ENCODE measurements at places on chromosomes 5 and 9.

DNA sequence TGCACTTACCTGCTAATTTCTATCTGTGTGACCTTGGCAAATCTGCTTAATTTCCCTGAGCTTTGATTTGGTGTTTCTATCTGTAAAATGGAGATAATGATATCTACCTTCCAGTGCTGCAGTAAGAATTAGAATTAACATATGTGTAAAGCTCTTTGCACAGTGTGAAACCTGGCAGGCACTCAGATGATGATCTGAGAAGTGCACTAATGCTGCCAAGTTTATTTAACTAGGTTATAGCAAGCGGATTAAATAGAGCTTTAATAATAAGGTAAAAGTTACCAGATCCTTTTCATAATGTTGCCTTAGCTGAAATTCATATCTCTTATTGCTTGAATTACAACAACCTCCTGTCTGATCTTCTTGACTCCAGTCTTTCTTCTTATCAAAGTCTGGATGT, 315.3 kb upstream of the CD180 start:
- DNase-seq: no peak

DNA sequence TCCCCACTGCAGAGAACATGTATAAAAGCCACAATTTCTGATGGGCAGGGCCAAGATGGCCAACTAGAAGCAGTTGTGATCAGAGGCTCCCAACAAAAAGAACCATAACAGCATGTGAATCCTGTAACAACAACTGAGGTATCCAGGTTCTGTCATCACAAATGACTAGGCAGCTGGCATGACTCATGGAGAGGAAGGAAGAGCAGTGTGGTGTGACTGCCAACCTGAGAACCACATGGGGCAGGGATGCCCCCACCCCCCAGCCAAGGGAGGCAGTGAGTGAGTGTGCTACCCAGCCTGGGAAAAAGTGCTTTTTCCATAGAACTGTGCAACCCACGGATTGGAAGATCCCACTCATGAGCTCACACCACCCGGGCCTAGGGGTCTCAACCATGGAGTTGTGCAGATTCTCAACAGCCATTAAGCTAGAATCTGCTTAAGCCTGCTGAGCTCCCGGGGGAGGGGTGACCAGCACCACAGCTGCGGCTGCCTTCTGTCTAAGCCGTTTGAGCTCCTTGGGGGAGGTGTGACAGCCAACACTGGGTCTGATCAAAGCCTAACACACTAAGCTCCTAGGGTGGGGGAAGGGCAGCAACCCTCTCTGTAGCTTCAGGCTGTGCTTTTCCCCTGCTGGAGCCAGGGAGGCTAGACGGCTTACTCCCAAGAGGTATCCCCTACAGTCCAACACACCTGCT, 80.1 kb upstream of the DMAC1 start:
- no peak for DNase-seq

GRCh38 chr5:82564963-82565362, 286.8 kb upstream of the RPS23 start:
- no peak for DNase-seq

DNA sequence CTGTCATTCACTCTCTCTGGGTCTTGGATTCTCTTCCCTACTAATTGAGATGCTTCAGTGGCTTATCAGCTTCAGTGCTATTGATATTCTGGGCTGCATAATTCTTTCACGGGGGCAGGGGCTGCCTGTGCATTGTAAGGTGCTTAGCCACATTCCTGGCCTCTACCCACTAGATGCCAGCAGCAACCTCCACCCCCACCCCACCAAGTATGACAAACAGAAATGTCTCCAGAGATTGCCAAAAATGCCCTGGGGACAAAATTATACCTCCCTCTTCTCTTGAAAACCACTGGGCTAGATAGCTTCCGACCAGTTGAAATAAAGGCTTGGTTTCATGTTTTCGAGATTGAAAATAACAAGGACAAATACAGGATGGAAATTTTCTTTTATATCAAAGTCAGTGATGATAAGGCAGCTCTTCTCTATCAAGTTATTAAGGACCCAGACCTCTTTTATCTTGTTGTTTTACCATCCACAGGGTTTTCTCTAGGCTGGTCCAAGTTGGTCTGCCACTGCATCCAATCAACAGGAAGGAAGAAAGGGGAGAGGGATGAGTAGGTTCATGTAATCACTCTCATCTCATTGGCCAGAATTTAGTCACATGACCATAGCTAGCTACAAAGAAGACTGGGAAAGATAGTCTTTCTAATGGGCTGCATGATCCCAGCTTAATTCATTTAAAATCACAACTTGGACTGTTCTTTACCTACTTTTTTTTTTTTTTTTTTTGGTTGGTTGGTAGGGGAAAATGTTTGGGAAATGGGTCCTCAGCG, 92.1 kb upstream of the RANBP3L start:
- DNase-seq: no peak

DNA sequence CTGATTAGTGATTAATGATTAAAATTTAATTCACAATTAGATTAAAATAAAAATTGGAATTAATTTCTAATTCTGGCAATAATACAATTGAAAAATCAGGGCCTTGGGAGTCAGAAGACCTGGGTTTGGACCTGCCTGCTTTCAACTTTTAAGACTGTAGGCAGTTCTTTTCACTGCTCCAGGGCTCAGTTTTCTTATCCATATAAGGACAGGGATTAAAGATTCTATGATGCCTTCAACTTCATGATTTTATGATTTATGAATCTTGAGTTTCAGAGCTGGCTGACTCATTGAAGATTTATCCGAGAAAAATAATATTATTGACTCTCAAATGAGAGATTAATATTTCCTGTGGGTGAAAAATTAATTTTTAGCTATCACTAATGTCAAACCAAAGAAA, 208.6 kb upstream of the ANKH start:
- DNase-seq: no peak

DNA sequence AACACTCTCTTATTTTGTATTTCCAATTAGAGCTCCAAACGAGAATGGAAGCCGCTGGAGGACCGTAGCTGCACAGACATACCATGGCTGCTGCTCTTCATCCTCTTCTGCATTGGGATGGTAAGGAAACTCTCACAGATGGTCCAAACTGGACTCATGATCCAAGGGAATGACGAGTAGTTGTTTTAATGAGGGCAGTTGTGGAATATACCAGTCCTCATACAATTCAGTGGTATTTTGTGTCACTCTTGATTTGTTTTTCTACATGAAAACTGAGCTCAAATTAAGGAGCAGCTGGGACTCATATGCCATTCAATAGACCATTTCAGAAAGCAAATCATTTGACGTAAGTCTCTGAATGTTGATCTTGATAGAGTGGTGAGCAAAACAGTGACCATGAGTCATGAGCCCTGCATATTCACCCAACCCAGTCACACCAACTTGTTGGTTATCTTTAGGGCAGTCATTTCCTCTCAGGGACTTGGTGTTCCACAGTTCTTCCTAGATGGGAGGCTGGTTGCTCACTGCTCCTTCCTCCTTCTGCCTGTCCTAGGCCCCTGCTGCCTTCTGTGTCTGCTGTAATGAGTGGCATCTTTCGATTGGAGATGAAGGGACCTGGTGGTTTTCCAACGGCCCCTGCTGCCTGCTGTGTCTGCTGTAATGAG, 54.9 kb downstream of the SLC44A1 start:
- no peak for DNase-seq

DNA sequence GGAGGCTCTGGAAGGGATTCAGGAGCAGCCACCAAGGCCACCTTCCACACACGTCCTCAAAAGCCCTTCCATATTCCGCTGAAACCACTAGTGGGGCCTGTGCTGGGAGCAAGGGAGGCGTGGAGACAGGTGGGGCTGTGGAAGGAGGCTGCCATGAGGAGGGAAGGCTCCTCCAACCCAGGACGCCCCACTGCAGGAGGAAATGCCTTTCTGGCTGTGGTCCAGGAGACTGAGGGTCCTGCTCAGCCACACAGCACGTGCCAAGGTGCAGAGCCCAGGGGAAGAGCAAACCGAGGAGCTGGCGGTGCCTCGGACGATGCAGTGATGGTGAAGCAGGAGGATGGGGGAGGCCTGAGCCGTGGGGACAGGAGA, 49.5 kb downstream of the ADAMTS2 start:
- DNase-seq: no peak

DNA sequence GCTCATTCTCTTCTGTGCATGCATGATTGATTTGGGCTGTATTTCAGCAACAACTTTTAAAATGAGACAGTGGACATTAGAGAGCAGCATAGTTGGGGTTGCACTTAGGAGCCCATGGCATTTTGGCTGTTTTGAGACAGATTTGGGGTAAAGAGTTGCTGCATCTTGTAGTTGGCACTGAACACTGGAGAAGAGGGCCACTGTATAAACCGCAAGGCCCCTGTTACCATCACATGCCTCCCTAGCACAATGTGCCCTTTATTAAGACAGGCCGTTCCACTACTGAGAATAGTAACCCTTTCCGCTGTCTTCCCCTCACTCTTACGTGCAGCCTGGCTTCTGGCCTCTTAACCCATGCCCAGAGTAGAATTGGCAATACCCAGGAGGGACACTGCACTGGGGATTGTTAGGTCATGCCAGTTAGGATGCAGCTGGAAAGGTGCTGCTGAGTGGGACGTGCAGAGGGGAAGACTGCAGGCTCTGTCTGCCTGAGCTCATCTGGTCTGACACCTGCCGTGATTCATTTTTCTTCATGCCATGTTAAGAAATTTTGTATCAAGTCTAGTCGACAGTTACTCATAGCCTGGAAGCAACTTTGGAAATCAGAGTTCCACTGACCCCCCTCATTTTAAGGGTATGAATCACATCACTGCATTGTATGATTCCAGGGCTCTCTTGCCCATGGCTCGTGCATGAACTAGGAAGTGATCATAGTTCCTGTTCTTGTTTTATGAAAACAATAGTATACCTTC, 146.9 kb upstream of the DMRT1 start:
- DNase-seq: no peak

- no peak for DNase-seq
These were observed 255.3 kb upstream of the SMARCA2 start for GRCh38 chr9:1759771-1760300.

- no peak for DNase-seq
These were observed 100.4 kb upstream of the CLINT1 start for GRCh38 chr5:157959370-157959769.

GRCh38 chr5:96616801-96617200, 45.4 kb upstream of the CAST start:
- DNase-seq: no peak

- DNase-seq: no peak
These were observed 108.9 kb downstream of the CACNA1B start for GRCh38 chr9:137986268-137987099.

DNA sequence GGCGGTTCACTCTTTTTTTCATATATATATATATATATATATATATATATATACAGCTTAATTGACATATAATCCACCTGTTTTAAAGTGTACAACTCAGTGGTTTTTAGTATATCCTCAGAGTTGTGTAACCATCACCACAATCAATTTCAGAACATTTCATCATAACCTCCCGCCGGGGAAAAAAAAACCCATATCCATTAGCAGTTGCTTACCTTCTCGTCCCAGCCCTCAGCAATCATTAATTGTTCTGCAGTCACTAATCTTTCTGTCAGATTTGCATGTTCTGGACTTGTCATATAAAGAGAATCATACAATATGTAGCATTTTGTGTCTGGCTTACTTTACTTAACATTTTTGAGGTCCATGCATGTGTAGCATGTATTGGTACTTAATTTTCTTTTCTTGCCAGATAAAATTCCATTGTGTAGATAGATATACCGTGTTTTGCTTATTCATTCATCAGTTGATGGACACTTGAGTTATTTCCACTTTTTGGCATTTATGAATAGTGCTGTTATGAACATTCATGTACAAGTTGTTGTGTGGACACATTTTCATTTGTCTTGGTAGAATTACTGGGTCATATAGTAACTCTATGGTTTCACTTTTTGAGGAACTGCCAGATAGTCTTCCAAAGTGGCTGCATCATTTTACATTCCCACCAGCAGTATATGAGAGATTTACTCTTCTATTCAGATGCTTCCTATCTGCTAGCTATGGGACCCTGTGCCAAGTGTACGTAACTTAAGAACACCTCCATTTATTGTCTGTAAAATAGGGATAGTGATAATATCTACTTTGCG, 3.5 kb upstream of the RNF145 start:
- DNase-seq: no peak

GRCh38 chr9:79390781-79391770, 180.7 kb upstream of the TLE4 start:
- DNase-seq: no peak

DNA sequence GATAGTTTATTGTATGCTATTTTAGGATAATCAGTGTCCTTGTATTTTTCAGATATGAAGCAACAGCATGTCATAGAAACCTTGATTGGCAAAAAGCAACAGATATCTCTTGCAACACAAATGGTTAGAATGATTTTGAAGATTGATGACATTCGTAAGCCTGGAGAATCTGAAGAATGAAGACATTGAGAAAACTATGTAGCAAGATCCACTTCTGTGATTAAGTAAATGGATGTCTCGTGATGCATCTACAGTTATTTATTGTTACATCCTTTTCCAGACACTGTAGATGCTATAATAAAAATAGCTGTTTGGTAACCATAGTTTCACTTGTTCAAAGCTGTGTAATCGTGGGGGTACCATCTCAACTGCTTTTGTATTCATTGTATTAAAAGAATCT, 14.5 kb downstream of the CCT5 start:
- DNase-seq: no peak

DNA sequence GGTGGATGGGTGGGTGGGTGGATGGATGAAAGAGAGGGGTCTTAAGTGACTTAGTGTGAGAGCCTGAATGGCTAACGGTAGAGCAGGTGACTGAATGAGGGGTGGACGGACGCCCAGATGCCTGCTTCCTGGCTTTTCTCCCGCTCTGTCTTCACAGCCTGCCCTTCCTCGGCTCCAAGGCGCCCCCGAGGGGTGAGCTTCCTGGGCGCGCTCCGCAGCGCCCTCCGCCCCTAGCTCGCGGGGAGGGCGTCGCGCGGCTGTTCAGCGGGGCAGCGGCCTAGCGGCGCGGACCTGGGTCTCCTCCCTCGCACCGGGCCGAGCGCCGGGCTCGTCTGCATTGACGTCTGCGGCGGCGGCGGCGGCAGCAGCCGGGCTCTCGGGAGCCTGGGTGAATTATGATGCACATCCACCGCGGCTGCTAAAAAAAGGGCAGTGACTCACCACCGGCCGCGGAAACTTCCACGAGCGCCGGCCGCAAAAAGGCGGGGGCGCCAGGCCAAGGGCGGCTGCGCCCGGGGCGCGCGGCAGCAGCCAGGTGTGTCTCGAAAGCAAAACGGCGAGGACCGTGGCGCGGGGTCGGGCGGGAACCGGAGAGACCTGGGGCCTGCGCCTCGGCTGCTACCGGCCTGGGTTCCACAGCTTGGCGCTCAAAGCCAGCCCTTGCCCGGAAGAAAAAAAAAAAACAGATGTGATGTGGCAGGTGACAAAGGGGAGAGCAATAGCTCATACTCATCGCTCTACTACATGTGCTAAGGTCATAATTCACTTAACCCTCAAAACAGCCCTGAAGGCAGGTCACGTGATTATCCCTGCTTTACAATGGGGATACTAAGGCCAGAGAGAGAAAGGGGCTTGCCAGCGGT, 143.0 kb upstream of the ADRA1B start:
- peak; percentile 46 for DNase-seq

GRCh38 chr5:117461403-117461802, 886.8 kb upstream of the SEMA6A start:
- no peak for DNase-seq

DNA sequence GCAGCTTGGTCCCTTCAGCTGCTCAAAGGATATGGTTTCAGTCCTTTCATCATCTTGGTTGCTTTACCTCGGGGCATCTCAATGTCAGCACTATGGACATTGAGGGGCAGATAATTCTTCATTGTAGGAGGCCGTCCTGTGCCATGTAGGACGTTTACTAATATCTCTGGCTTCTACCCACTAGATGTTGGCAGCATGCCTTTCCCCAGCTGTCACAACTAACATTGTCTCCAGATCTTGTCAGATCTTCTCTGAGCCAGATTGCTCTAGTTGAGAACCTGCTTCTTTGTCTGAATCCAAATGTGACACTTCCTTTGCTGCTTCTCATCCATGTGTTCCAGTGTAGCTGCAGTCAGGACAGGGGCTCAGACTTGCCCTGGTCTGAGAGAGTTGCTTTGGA, 10.3 kb downstream of the PTPA start:
- DNase-seq: no peak

All from stimulated activated CD8-positive, alpha-beta memory T cell treated with anti-CD3 and anti-CD28 coated beads, Interleukin-7, amount 100 ng/mL, for 1 hour (primary cell).